AG08396 (cell line): ENCODE measurements at places on chromosomes 1 and 21.
A peak's percentile ranks its signal among the peaks of the same experiment; 100 is the strongest.

DNA sequence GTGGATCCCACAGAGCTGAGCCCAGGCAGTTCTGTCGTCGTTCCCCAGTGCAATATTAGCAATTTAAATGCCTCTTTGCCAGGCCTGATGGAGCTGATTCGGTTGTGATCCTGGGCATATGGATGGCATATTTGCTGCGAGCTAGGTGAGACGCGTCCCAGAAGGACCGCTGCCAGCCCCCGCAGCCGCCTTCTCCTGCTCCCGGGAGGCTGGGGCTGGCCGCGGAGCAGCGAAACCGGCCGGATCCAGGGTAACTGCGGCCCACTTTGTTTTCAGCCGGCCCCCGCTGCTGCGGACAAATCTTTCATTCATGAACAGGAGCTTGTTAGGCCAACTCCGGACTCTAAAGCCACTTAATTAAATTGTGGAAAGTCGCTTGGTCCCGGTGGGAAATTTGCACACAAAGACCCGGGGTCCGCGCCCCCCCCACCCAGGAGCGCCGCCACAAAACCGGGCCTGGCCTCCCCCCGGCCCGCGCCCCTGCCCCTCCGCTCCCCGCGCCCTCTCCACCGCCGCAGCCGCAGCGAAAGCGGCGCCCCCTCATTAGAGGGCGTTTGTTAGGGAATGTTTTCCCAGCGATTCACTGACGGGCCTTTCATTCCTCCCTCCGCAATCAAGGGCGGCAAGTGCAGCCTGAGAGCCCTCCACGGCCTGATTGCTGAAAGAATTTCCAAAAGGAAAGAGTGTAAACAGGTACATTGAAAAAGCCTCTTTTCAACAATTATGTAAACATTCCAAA, 383.3 kb downstream of the RRAGC start:
- DNase-seq = no peak

DNA sequence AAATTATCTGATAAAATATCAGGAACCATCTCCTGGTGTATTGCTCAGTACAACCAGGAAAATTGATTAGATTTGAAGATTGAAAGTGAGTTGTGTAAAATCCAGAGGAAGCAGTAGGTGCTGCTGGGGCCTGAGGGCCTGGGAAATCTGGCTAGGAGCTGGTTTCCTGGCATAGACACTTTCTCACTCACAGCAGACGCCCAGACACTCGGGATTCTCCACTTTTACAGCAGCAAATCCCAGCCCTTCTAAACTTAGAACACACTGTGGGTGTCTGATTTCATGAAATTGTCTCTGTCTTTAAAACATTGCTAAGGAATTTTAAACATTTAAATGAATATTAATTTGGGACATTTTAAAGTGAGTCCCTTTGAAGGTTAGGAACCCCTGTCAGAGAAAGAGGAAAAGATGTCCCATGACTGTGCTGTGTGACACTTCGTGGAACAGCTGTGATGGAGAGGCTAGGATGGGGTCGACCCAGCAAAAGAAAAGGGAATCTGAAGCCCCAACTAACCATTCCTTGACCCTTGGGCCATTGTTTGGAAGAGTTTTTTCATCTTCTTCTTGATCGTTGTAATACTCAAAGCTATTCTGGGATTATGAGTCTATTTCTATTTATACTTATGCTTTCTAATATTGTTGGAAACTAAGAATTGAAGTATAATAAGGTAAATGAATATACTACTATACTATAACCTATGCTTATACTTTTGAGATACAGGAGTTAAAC, 49.0 kb upstream of the VAMP3 start:
- DNase-seq = no peak

DNA sequence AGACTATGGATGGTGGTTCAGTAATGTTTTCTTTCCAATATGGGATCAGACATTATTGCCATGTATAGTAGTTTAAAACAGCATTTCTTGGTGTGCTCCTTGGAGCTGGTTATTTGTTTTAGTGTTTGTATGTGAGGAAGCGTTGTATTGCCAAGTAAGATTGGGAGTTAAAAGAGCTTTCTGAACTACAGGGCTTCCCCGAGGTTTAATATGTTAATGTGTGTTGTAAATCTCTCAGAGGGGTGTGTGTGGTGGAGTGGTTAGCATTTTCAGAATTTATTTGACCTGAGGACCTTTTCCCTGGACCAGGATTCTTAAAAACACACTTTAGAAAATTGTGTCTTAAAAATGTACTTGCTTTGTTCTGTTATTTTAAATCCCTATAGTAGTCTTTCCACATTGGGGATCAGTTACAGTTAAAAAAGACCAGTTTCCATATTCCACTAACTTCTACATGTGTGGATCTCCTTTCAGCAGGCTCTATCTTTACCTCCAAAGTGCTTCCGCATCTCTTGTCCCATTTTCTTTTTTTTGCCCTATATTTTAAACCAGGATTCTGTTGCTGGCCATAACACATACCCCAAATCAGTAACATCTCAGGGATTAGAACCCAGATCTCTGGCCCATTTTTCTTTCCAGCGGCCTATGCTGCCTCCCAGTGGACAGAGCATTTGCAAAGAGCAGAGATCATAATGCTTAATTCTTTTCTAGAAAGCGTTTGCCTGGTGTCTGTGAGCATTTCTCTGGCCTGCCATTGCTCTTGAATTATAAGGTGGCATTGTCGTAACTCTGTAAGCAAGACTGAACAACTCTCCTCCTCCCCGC, 58.6 kb downstream of the PBX1 start:
- DNase-seq = peak; percentile 32

- no peak for DNase-seq
Measured at GRCh38 chr1:36599828-36600227, 117.1 kb upstream of the CSF3R start.
